ENCODE measurements at places on chromosomes 3 and 15.

DNA sequence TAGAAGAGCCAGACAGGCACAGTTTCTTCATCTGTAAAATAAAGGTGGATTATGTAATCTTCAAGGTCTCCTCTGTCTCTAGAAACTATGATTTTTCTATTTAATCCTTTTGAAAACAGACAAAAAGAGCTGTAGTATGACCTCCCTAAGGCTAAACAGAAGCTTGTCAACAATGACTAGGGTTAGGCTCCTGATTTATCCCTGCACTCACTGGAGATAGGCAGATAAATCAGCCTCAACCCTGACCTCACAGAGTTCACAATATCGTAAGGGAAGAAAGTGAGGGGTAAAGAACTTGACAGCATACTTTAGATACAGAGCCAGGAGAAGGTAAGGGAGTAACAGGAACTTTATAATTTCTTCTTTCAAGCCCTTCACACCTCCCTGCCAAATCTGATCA lies 124.8 kb downstream of the TMCC1 start:
- DNase-seq: no peak

DNA sequence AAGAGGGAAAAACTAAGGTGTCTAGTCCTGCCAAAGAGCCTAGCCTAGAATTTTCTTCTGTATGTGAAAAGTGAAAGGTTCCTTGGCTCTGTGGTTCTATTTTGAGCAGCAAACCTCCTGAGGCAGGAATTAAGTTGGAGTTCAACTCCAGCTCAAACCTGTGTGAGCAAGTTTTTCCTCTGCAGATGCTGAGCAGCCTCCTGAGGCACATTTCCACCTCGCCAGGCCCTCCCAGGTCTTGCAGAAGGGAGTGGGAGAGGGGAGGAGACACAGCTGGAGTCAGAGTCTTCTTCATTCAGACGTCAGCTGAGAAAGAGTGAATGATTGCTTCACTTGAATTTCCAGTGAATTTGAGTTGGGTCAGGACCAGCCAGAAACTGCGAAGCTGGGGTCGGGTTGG lies 69.5 kb upstream of the ETV5 start:
- DNase-seq: no peak

DNA sequence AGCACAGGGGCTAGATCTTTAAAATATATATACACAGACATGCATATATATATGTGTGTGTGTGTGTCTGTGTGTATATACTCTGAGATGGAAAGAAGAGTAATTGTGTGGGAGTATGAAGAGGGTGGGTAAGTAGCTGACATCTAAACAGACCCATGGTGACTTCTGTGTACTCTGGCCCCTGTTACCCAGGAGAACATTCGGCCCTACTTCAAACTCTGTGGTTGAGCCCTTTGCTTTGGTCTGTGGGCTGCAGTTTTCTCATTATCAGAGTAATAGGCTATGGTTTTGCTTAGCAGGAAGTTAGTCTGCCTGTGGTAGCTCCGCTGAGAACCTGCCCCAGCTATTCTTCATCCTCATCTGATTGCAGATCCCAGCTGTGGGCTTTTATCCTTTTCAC lies 141.4 kb downstream of the RBPMS2 start:
- no peak for DNase-seq

DNA sequence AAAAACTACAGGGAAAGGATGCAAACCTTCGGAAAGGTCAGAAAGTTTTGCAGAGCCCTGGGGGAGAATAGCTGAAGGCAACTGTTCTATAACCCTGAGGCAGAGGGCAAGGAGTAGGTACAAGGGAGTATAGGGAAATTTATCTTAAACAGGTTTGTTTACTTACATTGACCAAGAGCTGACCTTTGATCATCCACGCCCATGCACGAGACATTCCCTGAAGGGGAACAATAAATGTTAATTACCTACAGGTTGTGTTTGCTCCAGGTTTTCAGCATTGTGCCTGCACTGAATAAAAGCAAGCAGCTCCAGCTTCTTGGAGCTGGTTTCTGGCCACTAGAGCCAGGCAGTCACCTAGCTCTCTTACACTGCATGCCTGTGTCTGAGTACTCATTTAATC lies 524.5 kb upstream of the TGFBR2 start:
- no peak for DNase-seq

- DNase-seq: no peak
Measured at GRCh38 chr3:184457329-184457728, 77.5 kb downstream of the CHRD start.

DNA sequence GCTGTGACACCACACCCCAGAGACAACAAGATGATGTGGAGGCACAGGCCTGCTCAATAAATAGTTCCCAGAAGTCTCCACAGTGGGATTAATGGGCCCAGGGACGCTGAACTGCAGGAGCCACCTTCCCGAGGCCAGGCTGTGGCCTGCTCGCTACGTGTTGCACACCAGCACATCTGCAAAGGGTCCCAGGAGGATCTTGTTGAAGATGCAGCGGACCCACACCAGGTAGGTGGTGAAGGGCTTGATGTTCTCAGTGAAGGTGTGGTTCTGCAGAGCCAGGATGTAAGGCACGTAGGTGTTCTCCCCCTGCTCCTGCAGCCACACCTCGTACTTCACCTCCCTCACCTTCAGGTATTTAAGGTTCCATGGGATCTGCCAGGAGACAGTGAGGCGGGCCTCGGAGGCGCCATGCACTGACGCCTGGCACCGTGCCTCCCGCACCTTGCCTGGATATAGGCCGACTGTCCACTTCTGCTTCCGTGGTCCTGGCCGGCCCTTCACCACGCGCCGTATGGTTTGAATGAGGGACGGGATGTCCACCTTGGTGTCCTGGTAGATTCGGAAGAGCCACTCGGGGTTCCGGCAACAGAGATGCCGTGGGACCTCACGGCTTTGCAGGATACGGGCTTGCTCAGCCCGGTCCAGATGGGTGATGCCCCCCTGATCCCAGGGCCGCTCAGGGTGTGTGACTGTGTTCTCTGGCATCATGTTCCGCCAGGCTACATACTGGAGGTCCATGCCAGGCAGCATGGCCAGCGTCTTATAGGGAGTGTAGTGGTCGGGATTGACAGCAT lies 26.1 kb downstream of the POMGNT2 start:
- DNase-seq: no peak

DNA sequence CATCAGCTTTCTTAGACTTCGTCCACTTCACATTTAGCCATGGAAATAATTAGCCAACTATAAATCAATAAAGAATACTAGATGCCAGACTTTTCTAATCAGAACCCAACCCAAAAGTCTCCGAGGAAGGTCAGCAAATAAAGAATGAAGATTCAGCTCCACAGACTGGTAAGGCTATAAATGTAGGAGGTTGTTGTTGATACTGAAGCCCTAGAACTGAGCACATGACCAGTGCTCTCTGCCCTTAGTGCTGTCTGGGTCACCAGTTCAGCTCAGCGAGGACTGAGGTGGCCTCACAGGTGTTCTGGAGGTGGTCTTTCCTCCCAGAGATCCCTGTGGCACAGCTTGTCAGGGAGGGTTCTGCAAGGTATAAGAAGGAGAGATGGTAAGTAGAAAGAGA lies 20.9 kb upstream of the SLC28A2 start:
- DNase-seq: no peak

GRCh38 chr3:89973156-89973555 lies 865.7 kb downstream of the EPHA3 start:
- DNase-seq: no peak

GRCh38 chr3:127625821-127626220 lies 3.2 kb upstream of the PODXL2 start:
- peak; percentile 49 for DNase-seq

DNA sequence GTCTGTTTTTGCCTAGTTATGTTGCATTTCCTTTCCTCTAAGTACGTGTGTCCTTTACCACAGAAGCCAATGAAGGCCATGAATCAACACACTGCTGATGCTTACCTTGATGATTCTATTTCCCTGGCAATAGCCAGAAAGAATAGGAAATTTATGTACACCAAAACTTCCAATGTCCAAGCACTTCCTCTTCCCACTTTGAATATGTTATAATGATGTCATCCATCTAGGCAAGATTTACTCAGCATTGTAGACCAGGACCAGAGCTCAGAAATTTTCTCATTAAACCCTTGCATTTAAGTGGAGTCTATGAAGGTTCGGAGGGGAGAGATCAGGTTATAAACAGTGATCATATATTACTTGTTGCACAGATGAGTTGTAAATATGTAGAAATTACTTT lies 126.0 kb downstream of the THRB start:
- DNase-seq: no peak

GRCh38 chr3:122916084-122916483 lies 111.5 kb downstream of the SEMA5B start:
- DNase-seq: no peak

GRCh38 chr3:48077815-48078214 lies 61.6 kb upstream of the MAP4 start:
- DNase-seq: no peak
